ENCODE measurements at places on chromosomes 16 and 17.
A peak's percentile ranks its signal among the peaks of the same experiment; 100 is the strongest.

GRCh38 chr17:54013072-54013471 is 190.3 kb downstream of the KIF2B start:
- DNase-seq, result no peak

GRCh38 chr16:8686031-8686621 is 11.7 kb downstream of the ABAT start:
- no peak for DNase-seq

DNA sequence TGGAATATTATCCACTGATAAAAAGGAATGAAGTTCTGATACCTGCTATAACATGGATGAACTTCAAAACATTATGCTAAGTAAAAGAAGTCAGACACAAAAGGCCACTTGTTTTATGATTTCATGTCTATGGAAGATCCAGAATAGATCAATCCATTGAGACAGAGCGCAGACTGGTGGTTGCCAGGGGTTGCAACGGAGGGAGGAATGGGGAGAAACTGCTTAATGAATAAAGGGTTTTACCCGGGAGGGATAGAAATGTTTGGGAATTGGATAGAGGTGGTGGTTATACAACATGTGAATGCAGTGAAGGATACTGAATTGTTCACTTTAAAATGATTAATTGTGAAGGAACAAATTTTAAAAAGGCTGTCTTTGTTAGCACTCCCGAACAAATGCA is 30.2 kb downstream of the WDR59 start:
- DNase-seq, result no peak

- DNase-seq, result no peak
These were observed 12.3 kb downstream of the CD7 start for GRCh38 chr17:82304826-82305726.

DNA sequence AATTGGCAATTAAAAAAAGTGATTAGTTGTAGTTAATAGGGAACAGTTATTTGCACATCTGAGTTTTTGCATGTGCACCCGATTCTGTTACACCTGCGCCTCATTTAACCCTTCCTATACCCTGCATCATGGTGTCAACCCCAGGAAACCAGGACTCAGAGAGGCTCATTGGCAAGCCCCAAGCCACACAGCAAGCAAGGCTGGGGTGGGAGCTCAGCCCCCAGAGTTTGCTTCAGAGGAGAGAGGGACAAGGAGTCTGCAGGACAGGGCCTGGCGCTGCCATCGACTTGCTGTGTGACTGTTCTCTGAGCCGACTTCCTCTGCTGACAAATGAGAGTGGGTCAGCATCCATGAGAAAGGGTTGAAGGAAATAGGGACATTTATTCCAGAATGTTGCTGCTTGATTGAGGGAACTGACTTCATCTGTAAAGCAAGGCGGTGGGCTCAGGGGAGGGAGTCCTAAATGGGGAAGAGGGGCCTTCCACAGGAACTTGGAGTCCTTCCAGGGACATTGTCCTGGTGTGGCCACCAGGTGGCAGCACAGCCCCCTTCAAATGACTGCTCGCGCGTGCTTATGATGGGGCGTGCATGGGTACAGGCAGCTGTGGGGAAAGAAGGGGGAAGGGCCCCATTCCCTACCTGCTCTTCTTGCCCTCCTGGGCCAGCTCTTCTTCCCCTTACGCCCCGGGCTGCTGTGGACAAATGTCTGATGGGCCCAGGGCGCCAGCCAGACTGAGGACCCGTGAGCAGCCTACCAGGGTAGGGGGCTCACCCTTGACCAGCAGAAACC is 51.6 kb downstream of the NT5M start:
- DNase-seq, result peak; percentile 86

DNA sequence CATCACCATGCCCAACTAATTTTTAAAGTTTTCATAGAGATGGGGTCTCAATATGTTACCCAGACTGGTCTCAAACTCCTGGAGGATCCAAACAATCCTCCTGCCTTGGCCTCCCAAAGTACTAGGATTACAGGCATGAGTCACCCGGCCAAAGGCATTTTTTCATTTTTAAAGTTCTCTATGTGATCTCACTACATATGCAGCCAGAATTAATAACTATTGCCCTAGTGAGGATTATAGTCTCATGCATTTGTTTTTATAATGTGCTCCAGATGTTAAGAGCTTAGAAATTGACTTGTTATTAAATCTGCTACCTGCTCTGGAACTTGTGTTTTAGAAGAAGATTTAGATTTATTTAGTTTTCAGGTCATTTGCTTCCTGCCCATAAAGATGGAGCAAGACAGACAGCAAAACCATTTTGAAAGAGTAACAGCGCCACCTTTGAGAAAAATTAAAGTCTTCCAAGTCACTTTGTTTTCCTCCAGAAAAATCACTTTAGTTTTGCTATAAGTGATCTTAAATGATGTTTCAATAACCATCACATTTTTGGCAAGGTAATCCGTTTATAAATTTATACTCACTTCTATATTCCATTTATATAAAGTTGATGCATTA is 79.5 kb downstream of the CA4 start:
- no peak for DNase-seq

GRCh38 chr17:82737967-82738877 is 2.8 kb downstream of the FN3K start:
- no peak for DNase-seq

DNA sequence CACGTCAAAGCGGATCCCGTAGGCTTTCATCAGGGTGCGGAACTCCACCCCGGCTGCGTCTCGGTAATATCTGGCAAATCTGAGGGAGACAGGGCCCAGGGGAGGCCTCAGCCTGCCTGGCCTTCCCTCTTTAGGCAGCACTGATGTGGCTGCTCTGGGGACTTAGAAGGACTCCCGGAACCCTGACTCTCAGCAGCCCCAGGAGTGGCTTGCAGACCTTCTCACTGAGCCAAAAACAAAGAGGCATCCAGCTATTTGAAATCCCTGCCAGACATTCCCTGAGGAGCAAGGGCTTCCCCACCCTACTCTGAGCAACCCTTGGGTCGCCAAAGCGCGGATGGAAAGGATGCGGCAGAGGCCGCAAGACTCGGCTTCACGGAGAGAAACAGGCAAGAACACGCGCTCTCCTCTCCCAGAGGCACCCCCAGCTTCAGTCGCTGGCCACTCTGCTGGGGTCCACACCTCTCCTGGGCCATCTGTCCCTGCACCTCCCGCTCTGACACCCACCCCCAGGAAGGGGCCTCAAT is 7.9 kb downstream of the P2RX5 start:
- no peak for DNase-seq

GRCh38 chr17:14361945-14362508 is 61.1 kb downstream of the HS3ST3B1 start:
- DNase-seq, result no peak

DNA sequence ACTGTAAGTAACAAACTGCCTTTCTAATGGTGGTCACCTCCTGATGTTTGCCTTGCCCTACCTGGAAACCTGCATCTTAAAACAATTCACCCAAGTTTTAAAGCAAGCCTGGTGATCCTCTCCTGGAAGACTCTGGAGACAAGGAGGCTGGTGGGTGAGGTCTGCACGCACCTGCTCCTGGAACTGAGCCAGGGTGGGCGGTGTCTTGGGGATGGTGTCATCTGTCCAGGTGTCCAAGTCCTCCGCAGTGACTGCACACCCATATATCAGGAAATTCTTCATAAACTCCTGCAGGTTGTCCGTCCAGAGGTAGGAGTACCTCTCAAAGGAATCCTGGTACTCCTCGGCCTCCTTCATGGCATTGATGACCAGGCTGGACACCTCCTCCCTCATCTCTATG is 44.9 kb downstream of the DNAH17 start:
- no peak for DNase-seq

- DNase-seq, result no peak
These were observed 164.8 kb downstream of the SNX29 start for GRCh38 chr16:12141073-12141951.

DNA sequence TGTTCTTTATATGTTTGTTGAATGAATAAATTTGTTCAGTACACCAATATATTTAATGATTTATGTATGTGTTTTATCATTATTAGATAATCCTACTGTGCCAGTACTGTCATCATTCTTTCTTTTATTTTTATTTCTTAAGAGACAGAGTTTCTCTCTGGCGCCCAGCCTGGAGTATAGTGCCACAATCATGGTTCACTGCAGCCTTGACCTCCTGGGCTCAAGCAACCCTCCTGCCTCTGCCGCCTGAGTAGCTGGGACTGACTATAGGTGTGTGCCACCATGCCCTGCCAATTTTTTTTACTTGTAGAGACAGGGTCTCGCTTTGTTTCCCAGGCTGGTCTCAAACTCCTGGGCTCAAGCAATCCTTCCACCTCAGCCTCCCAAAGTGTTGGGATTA is 41.8 kb downstream of the PAFAH1B1 start:
- no peak for DNase-seq

All from activated T-cell treated with anti-CD3 and anti-CD28 coated beads, Interleukin-2, amount 50 U/mL, for 48 hours (primary cell).